ENCODE measurements at places on chromosomes 7 and 10.
A peak's percentile ranks its signal among the peaks of the same experiment; 100 is the strongest.

- no peak for DNase-seq
Measured at GRCh38 chr7:33895025-33895804, 10.1 kb upstream of the BMPER start.

GRCh38 chr10:46092524-46093081 lies 46.5 kb upstream of the MSMB start:
- no peak for DNase-seq

- DNase-seq = no peak
Measured at GRCh38 chr10:76071653-76072365, 640.4 kb downstream of the LRMDA start.

DNA sequence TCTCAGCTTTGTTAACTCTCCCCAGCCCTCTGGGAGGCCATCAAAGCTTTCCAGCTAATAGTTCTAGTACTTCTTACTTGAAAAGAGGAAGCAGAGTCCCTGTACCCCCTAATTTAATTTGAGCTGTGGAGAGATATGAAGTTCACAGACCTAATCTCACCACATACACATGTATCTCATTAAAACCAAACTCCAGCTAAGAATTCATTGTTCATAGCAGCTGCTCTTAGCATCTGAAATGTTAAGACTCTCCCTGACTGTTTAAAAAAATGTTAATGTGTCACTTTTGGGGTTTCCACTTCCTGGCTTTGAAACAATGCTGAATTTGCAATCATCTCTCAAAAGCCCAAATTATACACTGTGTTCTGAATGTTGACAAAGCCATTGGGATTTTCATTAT lies 16.2 kb upstream of the MRC1 start:
- no peak for DNase-seq

GRCh38 chr7:157139111-157139809 lies 534 bp downstream of the UBE3C start:
- DNase-seq = no peak

DNA sequence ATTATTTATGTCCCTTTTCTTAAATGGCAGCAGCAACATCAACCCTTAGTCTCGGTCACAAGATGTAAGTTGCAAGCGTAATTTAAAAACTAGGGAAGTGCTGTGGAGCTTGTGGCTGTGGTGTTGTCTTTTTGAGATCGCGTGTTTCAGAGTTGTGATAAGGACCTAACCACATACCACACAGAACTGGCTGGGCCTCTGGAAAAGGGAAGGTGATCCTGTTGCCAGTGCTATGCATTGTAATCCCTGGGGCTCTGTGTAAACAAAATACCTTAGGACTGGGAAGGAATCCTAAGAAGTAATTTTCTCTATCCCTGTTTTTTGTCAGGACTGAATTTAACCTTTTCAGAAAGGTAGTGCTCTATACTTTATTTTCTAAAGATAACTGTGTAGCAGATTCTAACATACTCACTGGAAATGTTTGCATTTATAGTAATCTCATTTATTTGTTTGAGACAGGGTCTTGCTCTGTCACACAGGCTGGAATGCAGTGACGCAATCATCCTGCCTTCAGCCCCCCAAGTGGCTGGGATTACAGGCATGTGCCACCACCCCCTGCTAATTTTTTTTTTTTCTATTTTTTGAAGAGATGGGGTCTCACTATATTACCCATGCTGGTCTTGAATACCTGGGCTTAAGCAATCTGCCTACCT lies 60.4 kb downstream of the INPP5F start:
- no peak for DNase-seq

GRCh38 chr10:46304062-46304461 lies 17.3 kb downstream of the ANTXRL start:
- no peak for DNase-seq

GRCh38 chr10:4170633-4171314 lies 385.8 kb upstream of the KLF6 start:
- no peak for DNase-seq

DNA sequence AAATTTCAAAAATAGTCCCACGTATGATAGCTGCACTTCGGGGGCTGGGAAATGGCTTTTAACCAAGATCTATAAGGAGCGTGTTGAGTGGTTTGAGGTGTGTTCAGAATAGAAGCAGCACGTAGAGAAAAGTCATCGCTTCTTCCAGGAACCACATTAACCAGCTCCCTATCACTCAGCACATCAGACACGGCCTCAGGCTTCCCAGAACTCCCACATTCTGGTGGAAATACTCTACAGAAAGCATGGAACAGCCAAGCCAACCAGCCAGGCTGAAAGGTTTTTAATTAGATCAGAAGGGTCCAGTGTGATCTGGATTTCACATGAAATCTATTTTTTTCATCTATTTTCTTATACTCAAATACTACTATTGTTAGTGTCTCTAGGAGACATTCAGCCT lies 231.5 kb upstream of the NRP1 start:
- DNase-seq = no peak

- DNase-seq = no peak
Measured at GRCh38 chr10:129419397-129419796, 47.6 kb upstream of the MGMT start.

DNA sequence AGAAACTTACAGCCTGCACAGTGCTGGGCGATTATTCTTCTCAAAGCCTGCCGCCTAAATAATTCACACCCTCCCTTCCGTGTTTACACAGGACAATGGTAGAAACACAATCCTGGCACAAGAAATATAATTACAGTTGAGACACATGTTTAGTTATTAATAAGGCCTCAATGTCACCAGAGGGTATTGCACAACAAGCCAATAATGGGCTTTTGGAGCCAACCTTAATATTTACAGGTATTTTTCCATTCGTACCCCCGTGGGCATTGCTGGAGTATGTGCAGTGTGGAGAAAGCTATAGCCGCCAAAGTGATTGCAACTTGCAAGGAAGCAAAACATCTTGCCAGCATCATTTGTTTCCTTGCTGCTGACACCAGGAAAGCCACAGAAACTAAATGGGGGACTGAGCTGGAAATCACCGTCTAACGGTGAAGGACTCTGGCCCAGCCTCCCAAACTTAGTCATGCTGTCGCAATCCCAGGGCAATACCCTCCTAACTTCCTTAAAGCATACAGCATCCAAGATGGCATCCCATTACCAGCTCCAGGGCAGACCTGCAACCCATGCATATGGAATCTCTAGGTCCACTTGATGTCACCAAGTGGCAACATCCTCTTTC lies 8.6 kb downstream of the CALN1 start:
- DNase-seq = no peak

- peak; percentile 94 for DNase-seq
Measured at GRCh38 chr7:158077934-158078910, 509.4 kb downstream of the PTPRN2 start.

DNA sequence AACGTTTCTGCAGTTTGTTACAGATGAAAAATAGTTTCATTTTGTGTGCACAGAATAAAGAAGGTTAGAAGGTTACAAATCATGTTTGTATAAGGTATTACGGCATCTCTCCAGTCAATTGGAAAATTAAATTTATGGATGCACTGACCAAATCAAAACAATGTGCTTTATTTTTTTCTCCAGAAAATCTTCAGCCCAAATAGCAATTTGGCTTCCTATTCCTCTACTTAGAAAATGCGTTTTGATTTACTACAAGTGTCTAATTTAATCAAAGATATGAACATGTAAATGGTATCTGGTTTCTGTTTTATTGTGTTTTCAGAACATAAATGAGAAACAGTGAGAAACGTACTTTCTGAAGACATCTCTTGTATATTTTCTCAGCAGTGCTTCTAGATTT lies 63.4 kb downstream of the AGMO start:
- DNase-seq = no peak

GRCh38 chr10:45211576-45211975 lies 103.8 kb downstream of the OR13A1 start:
- DNase-seq = no peak

DNA sequence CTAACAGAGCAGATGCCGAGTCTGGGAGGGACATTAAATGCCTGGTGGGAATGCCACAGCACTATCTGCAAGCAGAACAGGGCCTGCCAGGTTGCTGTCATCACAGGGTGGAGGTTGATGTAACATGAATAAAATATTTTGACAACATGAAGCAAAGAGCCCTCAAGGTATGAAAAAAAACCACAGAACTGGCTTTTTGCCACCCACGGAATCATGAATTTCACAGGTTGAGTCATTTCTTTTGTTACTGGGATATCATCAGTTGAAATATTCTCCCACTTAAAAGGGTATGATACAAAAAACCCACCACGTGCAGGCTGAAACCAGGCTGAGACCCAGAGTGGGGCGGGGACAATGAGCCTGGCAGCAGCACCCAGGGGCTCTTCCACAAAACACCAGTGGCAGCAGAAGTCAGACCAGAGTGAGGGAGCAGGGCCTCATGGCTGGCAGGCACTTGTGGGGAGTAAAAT lies 220.1 kb downstream of the TNS3 start:
- no peak for DNase-seq

- DNase-seq = no peak
Measured at GRCh38 chr7:106041140-106041717, 70.9 kb downstream of the SYPL1 start.

DNA sequence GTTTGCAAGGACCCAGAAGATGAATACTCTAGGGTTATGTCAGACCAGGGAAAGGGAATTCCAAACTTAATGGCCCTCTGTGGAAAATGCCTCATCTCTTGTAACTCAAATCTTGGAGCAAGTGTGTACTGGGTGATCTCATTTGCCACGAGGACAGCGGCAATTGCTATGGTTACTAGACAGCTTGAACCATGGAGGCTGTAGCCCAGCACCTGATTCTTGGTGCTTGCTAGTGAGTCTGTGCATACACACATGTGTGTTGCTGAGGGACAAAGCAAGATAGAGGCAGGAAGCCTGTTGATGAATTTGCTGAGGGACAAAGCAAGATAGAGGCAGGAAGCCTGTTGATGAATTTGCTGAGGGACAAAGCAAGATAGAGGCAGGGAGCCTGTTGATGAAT lies 58.6 kb upstream of the FEZF1 start:
- no peak for DNase-seq

GRCh38 chr10:10676972-10677371 lies 340.7 kb upstream of the CELF2 start:
- no peak for DNase-seq

GRCh38 chr7:50369143-50370026 lies 64.9 kb downstream of the IKZF1 start:
- no peak for DNase-seq

DNA sequence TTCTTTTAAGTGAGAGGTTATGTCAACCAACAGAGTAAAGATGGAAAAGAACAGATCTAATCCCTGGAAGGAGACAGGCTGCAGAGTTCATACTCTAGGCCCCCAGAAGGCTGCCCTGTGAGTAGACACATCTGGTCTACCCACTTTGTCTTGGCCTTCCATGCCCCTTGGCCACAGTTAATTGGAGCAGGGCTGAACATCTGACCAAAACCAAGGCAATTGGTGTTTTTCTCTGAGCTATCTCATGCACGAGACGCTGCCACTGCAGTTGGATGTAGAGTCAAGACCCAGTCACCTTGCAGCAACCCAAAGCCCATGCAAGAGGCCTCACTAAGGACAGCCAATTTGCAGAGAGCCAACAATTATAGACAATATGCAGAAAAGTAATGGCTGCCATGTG lies 9.0 kb downstream of the MYOF start:
- DNase-seq = no peak

DNA sequence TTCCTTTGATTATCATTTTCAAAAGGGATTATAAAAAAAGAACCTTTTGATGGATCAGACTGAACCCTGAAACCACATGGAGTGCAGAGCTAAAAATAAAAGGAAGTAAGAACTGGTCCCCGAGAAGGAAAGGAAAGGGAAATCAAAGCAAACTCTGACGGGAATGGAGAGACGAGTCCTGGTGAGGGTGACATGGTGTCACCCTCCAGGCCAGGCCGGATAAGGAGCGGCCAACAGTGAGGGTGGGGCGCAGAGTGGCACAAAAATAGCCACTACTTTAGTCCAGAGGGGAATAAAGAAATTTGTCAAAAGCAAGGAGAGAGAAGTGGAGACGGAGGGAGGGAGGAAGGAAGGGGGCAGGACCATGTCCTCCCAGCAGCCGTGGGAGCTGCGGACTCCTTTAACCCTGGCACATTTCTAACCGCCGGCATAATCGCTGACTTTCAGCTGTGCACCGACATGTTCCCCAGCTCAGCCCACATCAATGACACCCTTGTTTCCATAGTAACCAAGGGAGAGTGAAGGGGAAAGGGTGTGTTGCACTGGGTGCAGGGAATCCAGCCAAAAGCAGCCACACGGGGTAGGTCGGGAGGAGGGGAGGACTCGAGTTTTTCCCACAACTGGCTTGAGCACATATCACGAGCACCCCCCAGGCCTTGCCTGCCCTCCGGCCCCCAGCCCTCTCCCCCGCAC lies 29.7 kb downstream of the TRIM8 start:
- no peak for DNase-seq

- no peak for DNase-seq
Measured at GRCh38 chr10:10600004-10600403, 417.7 kb upstream of the CELF2 start.

DNA sequence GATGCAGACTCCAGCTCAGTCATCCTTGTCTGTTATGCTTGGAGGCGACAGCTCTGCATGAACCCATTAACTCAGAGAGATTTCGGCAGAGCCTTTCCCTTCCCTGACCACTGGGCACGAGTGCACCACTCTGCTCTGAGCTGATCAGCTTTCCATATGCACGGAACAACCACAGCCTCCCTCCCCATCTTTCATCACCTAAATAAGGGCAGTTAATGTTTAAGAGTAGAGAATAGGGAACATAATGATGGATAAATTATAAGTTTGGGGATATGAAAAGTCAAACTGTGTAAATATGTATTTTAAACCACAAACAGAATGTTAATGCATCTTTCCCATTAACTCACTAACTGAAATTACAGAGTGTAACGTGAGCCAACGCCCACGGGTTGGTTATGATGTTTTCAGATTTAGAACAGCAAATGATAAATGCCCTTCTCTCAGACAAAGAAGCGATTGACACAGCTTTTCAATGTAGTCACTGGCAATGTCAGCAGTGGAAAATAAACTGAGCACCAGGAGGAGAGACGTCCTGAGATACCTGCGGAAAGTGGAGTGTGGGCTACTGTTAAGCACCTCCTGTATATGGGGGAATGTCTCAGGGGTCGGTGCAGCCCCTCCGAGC lies 658.2 kb downstream of the LRMDA start:
- no peak for DNase-seq

DNA sequence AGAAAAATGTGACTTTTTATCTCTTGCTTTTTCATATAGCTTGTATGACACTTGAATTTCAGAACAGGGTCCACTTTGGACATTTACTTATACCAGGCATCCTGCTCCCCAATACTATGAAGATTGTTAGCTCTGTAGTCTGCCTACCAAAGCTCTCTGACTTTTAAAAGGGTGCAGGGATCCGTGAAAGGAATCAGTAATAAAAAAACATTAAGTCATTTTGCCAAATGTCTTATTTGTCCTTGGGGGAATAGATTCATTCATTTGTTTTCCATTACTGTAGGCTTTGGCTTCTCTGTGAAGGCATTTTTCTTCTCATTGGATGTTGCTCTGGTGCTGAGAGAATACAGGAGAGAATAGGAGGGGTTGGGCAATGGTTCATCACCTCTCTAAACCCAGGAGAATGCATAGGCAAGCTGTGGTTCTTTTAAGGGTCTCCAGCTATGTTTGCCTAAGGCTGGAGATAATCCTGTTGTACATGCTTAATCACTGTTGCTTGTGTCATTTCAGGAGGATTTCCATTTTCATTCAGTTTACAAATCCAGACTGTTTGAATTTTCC lies 103.5 kb downstream of the SRI start:
- no peak for DNase-seq

Measured in NCI-H1417 treated with DMSO at 0.1 percent for 48 hours (cell line).